HuH-7.5 (cell line): ENCODE measurements at places on chromosomes 12 and 14.
A peak's percentile ranks its signal among the peaks of the same experiment; 100 is the strongest.

DNA sequence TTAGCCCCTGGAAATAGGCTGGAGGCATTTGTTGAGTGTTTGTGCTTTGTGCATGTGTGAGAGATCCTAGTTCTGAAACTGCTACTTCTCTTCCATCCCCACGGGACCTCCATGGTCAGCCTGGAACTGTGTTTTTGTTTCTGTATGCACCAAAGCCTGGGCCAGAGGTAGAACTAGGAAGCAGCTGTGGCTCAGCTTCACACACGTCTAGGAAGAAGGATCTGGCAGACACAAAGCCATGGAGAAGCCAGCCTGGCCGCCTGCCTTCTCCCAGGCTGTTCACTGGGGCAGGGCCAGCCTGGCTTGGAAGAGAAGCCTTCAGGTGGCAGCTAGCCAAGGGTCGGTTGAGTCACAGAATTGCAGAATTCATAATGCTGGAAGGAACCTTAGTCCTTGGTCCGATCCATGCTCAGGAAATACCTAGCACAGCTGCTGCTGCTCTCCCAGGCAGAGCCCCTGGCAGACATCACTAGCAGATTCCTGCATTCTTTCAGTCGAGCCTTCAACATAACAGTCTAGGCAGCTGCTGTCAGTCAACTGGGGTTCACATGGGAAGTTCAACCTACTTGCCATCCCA is 27.0 kb downstream of the RIN3 start:
- DNase-seq: no peak

DNA sequence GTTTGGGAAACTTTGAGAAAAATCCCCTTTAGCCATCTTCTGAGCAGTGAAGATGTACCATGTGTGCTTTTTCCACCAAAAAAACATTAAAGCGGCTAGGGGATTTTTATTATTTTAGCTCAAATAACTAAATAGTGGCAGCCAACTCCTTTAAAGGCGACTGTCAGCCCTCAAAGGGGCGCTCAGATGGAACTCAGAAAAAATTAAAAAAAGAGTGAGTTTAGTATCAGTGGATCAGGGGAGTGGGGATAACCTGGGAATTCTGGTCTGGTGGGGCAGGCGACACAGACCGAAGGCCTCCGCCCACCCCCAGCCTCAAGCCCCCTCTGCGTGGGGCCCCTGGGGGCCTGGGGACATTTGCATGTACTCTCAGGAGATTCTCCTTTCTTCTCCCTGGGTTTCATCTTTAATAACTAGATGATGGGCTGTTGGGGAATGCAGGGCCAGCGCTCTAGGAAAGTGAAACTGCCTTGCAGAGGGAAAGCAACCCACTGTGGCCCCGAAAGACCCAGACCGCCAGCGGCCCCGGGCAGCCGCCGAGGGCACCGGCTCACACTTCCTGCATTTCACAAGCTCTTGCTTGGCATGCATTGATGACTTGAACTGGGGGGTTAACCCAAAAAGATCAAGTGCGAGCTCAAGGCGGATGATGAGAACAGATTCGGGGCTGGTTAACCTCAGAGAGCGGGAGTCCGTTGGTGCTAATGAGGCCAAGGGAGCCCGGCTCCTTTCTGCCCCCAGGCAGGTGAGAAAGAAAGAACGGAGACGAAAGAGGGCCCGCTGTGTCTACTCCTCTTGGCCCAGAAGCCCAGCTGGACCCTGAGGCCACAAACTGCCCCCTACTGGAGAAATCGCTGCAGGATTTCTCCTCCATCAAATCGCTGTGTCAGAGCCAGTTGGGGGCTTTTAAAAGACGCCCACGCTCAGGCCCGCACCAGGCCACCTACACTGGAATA is 7.3 kb upstream of the BATF start:
- DNase-seq: no peak

GRCh38 chr12:104963757-104964156 is 5.7 kb upstream of the SLC41A2 start:
- no peak for DNase-seq

- DNase-seq: no peak
These were observed 158.0 kb downstream of the RAD51B start for GRCh38 chr14:67977434-67978034.

DNA sequence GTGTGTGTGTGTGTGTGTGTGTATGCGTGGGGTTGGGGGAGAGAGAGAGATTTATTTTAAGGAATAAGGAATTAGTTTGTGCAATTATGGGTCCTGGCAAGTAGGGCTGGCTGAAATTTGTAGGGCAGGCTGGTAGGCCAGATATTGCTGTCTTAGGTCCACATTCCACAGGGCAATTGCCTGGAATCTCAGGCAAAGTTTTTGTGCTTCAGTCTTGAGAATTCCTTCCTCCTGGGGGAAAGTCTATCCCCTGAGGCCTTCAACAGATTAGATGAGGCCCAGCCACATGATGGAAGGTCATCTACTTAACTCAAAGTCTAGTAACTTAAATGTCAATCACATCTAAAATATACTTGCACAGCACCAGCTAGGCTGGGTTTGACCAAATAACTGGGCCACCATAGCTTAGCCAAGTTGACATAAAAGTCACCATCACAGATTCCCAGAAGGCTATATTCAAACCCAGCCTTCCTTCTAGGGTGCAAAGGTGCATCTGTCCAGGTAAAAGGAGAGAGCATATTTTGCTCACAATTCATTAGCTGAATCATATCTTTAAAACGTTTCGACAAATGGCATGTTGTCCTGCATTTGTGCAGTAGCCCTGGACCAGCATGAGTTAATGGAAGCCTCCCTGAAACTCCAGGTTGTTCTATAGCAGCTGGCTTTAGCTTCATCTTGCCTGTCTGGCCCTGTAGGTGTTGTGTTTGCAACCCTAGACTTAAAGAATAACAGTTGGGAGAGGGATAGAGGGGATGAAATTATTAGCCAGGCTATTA is 63.1 kb downstream of the C14orf132 start:
- DNase-seq: no peak

GRCh38 chr14:71324767-71325272 is 417.6 kb downstream of the PCNX1 start:
- no peak for DNase-seq

- no peak for DNase-seq
These were observed 12.4 kb upstream of the EVL start for GRCh38 chr14:100052819-100053218.

- no peak for DNase-seq
These were observed 100.4 kb upstream of the ETV6 start for GRCh38 chr12:11549119-11549518.

DNA sequence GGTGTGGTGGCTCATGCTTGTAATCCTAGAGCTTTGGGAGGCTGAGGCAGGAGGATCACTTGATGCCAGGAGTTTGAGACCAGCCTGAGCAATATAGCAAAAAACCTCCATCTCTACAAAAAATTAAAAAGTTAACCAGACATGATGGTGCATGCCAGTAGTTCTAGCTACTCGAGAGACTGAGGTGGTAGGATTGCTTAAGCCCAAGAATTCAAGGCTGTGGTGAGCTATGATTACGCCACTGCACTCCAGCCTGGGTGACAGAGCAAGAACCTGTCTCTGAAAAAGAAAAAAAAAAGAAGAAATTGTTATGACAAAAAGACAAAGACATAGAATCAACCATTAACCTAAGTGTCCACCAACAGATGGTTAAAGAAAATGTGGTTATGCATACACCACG is 2.1 kb upstream of the ATP23 start:
- DNase-seq: no peak

DNA sequence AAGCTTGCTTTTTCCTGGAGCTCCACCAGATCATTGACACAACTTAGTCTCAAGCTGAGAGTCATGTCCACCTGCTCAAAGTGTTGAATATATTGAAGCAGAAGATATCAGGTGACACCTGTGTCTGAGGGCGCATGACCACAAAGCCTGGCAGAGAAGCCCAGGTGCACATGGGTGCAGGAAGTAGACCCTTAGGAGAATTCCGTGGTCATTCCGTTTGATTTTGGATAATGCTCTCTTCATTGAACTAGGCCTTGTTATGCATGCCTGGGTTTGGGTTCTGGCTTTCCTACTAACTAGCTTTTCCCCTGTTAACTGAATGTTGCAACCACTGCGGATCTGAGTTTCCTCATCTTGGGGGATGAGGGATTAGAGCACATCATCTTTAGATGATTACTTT is 7.1 kb downstream of the ARHGDIB start:
- no peak for DNase-seq

DNA sequence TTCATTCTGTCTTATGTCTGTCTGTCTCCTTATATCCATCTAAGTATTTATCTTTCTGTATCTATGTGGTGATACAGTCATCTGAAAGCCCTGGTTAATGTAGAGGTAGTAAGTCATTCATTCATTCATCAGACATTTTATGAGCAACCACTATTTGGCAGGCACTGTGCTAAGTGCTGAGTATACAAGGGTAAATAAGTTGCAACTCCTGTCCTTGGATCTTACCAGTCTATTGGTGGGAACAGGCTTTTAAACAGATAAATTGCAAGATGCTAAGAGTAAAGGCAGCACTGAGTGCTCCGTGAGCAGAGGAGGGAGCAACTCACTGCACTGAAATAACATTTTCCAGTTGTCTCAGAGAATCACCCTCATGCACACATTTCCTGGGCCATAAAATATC is 68.6 kb downstream of the TMEM30B start:
- no peak for DNase-seq

GRCh38 chr12:89286501-89286900 is 65.8 kb downstream of the DUSP6 start:
- DNase-seq: no peak

DNA sequence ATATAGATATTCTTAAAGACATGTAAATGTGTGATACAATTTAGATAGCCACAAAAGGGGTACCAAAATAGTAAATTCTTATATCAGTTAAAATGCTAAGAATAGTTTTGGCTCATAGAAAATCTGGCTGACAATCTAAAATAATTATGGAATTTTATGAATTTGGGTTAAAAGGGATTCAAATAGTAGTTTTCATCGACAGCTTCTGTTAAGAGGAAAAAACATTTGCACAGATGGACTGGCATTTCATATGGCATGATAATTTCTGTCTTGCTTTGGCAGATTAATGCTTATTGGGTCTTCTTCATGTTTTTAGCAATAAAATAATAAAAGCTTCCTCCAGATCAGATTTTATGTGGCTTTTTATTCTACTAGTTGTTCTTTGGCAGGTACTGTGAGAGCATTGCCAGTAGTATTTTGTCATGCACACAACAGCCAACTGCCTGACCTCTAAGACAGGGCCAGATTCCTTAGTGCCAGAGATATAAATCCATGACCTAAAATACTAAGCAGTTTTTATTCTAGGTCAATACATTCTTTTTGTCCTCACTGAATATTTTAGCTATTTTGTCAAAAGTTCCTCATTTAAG is 9.1 kb downstream of the ABCD2 start:
- no peak for DNase-seq

DNA sequence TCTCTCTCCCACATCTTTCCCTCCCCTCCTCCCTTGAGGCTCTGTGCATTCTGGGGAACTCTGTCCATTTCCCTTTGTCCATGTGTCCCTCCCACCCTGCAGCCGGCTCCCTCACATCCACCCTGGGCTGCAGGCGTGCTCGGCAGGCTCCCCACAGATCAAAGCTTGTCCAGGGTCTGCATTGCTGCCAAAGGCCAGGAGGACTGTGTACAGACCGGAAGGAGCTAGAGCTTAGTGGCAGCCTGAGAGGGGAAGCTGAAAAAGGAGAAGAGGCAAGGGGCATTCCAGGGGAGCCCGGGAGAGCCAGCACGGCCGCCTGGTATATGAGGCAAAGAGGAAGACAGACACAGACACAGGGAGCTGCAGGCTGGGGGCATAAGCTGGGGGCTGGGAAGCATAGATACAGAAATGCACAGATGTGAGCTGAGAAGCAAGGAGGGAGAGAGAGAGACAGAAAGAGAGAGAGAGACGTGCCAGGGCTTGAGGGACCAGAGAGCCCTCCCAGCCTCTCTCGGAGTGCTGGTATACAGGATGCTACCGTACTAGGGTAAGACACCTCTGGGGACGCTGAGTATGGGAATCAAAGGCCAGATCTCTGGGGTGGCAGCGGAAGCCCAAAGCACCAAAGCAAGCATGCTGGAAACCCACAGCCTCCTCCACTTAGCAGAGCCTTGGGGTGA is 3.3 kb downstream of the CD4 start:
- no peak for DNase-seq

DNA sequence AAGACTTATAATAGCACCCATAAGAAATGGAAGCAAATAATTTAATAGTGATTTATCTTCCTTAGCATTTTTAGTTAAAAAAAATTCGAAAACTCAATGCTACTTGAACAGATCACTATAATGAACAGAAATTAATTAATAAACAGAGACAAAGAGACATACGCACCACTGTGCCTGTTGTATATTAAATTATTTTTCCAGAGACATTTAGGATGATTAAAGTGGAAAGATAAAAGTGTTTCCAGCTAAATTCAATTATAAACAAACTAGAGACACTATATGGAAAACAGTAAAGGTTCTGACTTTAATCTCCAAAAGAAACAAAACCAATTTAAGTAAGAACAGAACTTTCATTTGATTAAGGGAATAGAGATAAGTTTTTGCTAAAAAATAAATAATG is 3.4 kb downstream of the HIGD1C start:
- DNase-seq: no peak

DNA sequence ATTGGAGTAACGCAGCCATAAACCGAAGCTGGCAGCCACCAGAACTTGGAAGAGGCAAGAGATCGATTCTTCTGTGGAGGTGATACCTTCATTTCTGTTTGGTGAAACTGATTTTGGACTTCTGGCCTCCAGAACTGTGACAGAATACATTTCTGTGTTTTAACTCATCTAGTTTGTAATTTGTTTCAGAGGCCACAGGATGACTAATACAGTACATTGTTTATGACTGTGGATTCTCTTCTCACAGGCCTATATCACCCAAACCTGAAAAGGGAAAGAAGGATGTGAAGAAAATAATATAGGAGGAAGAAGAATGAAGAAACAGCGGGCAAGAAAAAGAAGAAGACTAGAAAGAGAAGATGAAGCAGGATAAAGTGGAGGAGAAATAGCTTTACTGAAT is 263.8 kb upstream of the DIO2 start:
- DNase-seq: no peak

DNA sequence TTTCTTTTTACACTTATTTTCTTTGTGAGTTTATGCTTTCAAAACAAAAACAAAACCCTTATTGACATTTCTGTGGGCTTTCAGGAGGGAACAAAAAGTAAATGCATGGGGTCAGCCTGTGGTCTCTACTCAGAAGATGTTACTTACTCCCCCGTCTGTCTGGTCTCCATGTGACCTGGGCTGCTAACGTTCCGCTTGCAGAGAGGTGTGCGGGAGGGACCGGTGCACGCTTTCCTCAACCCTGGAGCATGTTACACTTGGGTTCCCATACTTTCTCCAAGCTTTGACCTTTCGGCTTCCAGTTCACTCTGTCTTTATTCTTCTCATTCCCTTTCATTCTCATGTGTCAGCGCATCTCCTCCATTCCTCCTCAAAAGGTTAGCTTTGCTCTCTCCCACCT is 36.5 kb downstream of the ZC3H14 start:
- no peak for DNase-seq

- DNase-seq: no peak
These were observed 307.7 kb downstream of the CCDC91 start for GRCh38 chr12:28497889-28498411.

- peak; percentile 86 for DNase-seq
These were observed 19.1 kb downstream of the BCL7A start for GRCh38 chr12:122040579-122041386.
